ENCODE measurements at places on chromosomes 11 and 22.

- DNase-seq: no peak
Measured at GRCh38 chr22:38318792-38319773, 1.9 kb upstream of the CSNK1E start.

DNA sequence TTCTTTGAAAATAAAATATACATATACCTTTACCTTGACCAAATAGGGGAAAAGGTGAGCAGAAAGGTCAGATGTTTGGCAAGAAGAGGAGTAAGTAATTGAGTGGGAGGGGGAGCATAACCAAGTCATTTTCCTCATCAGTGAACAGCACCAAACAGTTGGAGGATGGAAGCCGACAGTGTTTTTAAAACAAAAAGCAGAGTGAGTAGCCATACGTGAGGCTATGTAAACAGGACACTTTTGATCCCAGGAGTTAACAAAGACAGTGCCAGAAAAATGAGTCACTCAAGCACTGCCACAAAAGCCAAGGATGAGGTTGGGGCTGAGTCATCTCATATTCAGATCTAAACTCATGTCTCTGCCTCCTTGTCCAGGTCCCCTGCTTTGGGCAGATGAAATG, 734.7 kb downstream of the KCNA4 start:
- no peak for DNase-seq

DNA sequence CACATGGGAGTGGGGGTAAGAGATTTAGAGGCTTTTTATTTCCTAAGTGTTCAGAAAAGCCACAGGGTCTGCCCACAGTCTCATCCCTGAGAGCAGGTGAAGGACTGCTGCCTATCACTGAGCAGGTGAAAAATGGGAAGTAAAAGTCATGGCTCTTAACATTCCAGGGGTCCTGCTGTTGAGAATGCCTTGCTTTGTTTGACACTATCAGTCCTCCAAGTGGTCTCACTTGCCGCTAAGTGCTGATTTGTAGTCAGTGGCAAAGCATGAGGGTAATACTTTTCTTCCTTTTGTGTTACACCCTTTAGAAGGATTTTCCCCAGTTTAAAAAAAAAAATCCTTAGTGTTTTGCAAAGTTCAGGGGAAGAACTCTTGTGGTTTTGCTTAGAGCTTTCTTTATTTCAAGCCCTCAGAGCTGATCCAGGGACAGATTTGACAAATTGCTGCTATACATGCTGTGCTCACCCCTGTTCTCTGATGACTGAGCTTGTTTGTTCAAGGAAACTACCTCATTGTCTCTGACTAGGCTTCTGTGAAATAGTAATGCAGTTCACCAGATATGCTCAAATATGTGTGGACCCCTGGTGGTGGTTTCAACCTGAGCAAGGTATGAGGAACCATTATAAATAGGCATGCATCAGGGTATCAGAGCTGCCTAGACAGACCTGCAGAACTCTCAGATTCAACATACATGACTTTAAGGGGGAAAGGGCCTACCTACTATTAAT, 141.0 kb downstream of the ARHGAP42 start:
- no peak for DNase-seq

DNA sequence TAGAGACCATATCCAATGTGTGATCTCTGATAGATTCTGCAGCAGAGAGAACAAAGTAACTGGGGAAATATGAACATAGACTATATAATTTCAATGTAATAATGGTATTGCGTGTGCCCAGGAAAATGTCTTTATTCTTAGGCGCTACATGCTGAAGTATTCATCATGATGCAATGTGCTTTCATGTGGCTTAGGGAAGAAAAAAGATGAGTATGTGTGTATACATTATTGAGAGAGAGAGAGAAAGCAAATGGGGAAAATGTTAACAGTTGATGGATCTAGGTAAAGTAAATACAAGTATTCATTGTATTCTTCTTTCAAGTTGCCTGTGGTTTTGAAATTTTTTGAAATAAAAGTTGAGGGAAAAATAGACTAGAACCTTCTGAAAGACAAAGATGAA, 10.3 kb downstream of the CADM1 start:
- DNase-seq: no peak

- DNase-seq: no peak
Measured at GRCh38 chr11:92246630-92247029, 22.0 kb downstream of the FAT3 start.

Measured in stimulated activated CD8-positive, alpha-beta memory T cell treated with anti-CD3 and anti-CD28 coated beads, Interleukin-15, amount 100 ng/mL, for 4 hours (primary cell).